RPMI7951 (cell line): ENCODE measurements at places on chromosomes 7 and 10. TPM values are rescaled to one million over a fixed set of nuclear protein-coding genes. Genes with fewer than 3 reads are reported as not detected.

CHN2 gene
- 0.20 and 0.36 TPM in 2 replicates for total RNA-seq

- peak; percentile 62 for DNase-seq
These were observed 11.2 kb upstream of the TSPAN14 start for GRCh38 chr10:80442879-80443278.

DNA sequence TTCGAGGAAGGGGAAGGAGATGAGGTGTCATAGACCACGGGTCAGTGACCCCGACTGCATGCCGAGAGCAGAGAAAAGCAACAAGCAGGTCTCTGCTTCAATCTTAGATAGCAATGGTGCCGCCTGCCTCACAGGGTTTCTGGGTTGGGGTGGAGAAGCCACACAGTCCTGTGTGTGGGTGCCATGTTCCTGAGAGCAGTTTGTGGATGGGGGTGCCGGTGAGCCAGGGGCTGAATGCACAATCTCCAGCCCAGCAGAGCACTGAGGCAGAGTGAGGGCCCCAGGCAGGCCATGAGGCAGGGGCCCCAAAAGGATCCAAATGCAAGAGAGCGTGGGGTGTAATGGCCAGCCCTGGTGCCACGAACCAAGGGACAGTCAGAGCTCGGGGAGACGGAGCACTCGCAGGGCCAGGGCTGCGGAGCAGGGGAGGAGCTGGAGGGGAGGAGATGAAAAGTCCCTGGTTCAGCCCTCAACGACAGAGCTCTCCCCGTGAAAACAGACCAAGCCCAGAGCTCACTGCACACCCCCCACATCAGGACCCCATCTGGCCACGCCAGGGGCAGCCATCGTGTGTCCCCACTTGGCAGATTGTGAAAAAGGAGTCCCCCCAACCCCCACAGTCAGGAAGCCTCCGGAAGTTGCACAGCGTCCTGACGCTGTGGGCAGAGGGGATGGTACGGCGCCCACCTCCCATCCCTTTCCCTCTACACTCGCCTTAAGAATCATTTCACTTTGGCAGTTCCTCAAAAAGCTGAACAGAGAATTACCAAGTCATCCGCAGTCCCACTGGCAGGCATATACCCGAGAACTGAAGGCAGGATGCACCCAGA, 19.9 kb downstream of the WDR86 start:
- DNase-seq, result no peak

DNA sequence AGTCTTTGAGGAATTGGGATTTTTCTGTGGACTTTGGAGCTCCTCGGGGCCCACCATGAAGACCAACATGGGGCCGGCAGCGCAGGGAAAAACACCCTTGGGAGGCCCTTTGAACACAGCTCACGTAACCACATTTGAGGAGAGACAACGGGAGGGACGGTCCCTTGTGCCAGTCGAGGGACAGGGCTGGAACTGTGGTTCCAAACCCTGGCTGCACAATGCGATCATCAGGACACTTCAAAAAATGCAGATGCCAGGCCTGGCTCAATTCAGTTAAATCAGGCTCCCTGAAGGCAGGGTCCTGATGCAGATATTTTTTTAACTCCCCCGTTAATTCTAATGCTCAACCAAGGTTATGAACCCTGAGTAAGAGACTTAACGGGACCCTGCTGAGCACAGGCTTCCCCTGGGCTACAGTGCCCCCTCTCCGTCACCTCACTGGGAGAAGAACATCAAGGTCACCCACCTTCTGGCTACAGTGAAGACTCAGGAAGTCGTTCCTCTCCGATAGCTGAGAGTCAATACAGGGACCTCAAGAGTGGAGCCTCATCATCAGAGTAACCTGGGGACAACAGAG, 30.4 kb downstream of the LYZL1 start:
- DNase-seq, result no peak
